ENCODE measurements at places on chromosomes 3 and 15. TPM values are rescaled to one million over a fixed set of nuclear protein-coding genes. Genes with fewer than 3 reads are reported as not detected.

GJD2 gene
- total RNA-seq, result not detected

NR1D2 gene
- total RNA-seq, result 6.3 TPM

DVL3 gene
- 22.6 TPM for total RNA-seq

WDR93 gene
- 0.28 TPM for total RNA-seq

ARPP21 gene
- not detected for total RNA-seq

REC114 gene
- not detected for total RNA-seq

RASGRP1 gene
- 0.38 TPM for total RNA-seq

FANCD2OS gene
- not detected for total RNA-seq

GANC gene
- total RNA-seq, result 4.8 TPM

A4GNT gene
- total RNA-seq, result not detected

CSPG4 gene
- total RNA-seq, result 0.10 TPM

GREM1 gene
- 6.6 TPM for total RNA-seq

DCBLD2 gene
- 248 TPM for total RNA-seq

ALDH1A2 gene
- 0.19 TPM for total RNA-seq

UBA7 gene
- 0.31 TPM for total RNA-seq

SLC7A14 gene
- total RNA-seq, result not detected

KIF15 gene
- 8.9 TPM for total RNA-seq

MKRN3 gene
- 2.0 TPM for total RNA-seq

LSAMP gene
- total RNA-seq, result 0.06 TPM

C3orf33 gene
- total RNA-seq, result 7.2 TPM

LMCD1 gene
- 92.8 TPM for total RNA-seq

UBE2E2 gene
- total RNA-seq, result 34.4 TPM

SPCS1 gene
- total RNA-seq, result 158 TPM

CNTN4 gene
- not detected for total RNA-seq

SERPINI2 gene
- total RNA-seq, result not detected

CSTA gene
- 0.95 TPM for total RNA-seq

OXTR gene
- 10.9 TPM for total RNA-seq

PIERCE2 gene
- 5.4 TPM for total RNA-seq

PAK6 gene
- 0.19 TPM for total RNA-seq

GRIP2 gene
- total RNA-seq, result 1.4 TPM

SNTN gene
- total RNA-seq, result not detected

SLC33A1 gene
- total RNA-seq, result 19.2 TPM

ZIC1 gene
- not detected for total RNA-seq

LRRIQ4 gene
- not detected for total RNA-seq

PRKCI gene
- total RNA-seq, result 20.2 TPM

CX3CR1 gene
- 0.02 TPM for total RNA-seq

DNAJB8 gene
- not detected for total RNA-seq

ADAMTS7 gene
- 4.2 TPM for total RNA-seq

VPS33B gene
- 13.7 TPM for total RNA-seq

PLXNA1 gene
- total RNA-seq, result 21.6 TPM

BCL2A1 gene
- 18.4 TPM for total RNA-seq

TEX55 gene
- 0.03 TPM for total RNA-seq

MUC4 gene
- total RNA-seq, result not detected

GOLGA6L7 gene
- total RNA-seq, result not detected

PLA2G4F gene
- not detected for total RNA-seq

GRAMD2A gene
- not detected for total RNA-seq

CDHR4 gene
- total RNA-seq, result 0.53 TPM

RIOX2 gene
- total RNA-seq, result 32.0 TPM

RASGRF1 gene
- 0.42 TPM for total RNA-seq

AGBL1 gene
- not detected for total RNA-seq

Measured in A549 treated with CpdA at 1 μM for 4 hours (cell line).